Hematopoietic multipotent progenitor cell treated with erythropoietin and hydrocortisone succinate and interleukin-3 and kit ligand, for 8 days (in vitro differentiated cells): ENCODE measurements at places on chromosomes 3 and 15.

GRCh38 chr3:66404197-66404596 is 96.6 kb downstream of the LRIG1 start:
- DNase-seq, result no peak

- DNase-seq, result no peak
These were observed 645.8 kb downstream of the ROBO2 start for GRCh38 chr3:77685713-77686112.

DNA sequence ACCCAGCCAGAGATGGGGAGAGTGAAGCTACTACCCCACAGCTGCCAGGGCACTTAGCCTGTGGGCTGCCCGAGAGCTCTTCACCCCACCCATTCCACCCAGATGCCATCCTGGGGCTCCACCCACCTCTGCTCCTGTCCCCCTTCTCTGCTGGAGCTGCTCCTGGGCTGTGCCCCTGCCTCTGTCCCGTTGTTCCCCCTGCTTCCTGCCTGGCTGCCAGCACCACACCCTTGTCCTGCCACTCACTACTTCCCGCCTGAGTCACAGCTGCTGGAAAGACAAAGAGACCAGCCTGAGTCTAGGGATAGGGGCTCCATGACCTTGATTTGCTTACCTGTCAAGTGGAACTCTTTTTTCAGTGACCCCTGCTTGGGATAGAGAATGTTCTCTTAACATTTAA is 12.4 kb downstream of the GNAI2 start:
- no peak for DNase-seq

DNA sequence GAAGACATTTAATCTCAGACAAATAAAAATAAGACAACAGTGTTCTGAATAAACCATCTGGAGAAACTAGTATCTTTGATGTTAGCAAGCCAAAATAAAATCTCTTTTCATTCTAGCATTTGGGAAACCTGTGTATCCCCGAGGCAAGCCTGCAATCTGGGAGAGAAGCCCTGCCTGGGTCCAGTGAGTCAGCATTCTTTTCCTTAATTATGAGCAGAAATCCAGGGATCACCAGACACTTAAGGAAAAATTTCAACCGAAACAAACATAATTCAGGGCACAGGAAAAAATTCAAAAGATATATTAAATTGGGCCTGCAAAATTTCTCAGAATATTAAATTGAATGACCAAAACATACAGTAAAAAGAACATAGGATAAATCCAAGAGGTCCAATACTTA is 4.2 kb downstream of the NCBP2 start:
- DNase-seq, result no peak

DNA sequence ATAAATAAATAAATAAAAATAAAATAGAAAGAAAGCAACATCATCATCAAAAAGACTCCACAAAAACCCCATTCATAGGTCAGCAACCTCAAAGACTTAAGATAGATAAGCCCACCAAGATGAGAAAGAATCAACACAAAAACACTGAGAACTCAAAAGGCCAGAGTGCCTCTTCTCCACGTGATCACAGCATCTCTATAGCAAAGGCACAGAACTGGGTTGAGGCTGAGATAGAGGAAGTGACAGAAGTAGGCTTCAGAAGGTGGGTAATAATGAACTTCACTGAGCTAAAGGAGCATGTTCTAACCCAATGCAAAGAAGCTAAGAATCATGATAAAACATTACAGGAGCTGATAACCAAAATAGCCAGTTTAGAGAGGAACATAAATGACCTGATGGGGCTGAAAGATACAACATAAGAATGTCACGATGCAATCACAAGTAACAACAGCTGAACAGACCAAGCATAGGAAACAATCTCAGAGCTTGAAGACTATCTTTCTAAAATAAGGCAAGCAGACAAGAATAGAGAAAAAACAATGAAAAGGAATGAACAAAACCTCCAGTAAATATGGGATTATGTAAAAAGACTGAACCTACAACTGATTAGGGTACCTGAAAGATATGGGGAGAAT is 26.4 kb downstream of the GNB5 start:
- DNase-seq, result no peak

GRCh38 chr15:63891768-63892133 is 58.0 kb upstream of the HERC1 start:
- DNase-seq, result no peak

GRCh38 chr3:63168179-63168578 is 109.9 kb upstream of the SYNPR start:
- DNase-seq, result no peak

GRCh38 chr15:75625542-75626347 is at the start of gene SNUPN:
Gene SNUPN, minus strand, starts transcription at chr15:75625725. Its CDS starts 4,674 bp downstream, at chr15:75621051.
- peak; percentile 93 for DNase-seq

DNA sequence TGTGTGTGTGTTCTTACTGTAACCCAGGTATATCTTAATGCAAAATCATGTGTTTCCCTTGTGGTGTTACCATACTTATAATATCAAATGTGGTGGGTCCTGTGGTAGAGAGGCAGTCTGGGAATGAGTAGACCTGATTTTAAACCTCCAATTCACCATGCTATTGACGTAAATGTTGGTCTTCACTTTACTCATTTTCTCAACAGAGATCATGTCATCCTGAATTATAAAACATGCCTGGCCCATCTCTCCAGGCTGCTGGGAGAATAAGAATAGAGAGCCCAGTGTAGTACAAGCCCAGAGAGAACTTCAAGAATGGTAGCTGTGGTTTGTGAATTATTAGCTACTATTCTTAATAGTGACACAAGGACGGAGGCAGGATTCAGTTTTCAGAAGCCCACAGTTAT is 88.1 kb downstream of the MBNL1 start:
- no peak for DNase-seq

- DNase-seq, result peak; percentile 8
These were observed 119.8 kb upstream of the ALDH1A3 start for GRCh38 chr15:100759698-100760356.

DNA sequence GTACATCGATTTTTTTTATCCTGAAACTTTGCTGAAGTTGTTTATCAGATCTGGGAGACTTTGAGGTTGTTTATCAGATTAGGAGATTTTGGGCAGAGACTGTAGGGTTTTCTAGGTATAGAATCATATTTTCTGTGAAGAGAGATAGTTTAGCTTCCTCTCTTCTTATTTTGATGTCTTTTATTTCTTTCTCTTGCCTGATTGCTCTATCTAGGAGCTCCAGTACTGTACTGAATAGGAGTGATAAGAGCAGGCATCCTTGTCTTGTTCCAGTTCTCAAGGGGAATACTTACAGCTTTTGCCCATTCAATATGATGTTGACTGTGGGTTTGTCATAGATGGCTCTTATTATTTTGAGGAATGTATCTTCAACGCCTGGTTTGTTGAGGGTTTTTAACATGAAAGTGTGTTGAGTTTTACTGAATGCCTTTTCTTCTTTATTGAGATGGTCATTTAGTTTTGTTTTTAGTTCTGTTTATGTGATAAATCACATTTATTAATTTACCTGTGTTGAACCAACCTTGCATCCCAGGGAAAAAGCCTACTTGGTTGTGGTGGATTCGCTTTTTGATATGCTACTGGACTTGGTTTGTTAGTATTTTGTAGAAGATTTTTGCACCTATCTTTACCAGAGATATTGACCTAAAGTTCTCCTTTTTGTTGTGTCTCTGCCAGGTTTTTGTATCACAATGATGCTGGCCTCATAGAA is 14.9 kb upstream of the DNAAF4 start:
- DNase-seq, result peak; percentile 65

DNA sequence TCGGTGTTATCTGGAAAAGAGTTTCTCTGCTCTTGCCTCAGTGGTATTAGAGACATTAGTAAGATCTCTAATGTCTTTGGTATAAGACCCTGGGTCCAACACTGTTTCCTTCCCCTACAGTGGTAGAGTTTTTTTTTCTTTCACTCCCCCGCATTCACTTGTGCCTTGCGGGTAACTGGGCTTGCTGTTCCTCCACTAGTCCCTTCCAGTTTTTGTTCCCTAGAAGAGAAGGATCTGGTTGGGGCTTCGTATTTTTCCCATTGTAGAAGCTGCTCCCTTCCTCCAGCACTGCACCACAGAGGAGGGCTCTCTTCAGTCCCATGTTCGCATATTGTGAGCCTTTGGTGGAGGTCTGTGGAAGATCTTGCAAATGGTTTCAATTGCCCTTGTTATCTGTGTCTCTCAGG is 13.7 kb downstream of the CTDSPL2 start:
- DNase-seq, result no peak

GRCh38 chr3:106068795-106069194 is 200.0 kb upstream of the CBLB start:
- DNase-seq, result no peak

- no peak for DNase-seq
These were observed 20.8 kb upstream of the HCN4 start for GRCh38 chr15:73389539-73389938.

DNA sequence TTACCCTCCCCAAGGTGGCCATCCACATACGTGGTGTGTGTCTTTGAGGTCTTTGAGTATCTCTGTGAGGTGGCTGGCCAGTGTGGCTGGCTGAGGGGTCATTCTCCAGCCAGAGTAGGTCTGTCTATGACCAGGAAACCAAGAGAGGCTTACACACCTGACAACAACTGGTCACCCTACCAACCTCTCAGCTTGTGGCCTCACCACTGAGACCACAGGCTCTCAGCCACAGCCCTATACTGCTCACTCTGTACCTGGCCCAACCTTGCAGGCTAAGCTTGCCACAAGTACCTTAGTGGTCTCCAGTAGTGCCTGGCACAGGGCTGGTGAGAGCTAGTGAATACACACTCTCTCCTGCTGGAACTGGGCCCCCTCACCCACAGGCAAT is 5.1 kb downstream of the HEMK1 start:
- no peak for DNase-seq

- no peak for DNase-seq
These were observed 75.3 kb downstream of the ZNF609 start for GRCh38 chr15:64535460-64536243.

DNA sequence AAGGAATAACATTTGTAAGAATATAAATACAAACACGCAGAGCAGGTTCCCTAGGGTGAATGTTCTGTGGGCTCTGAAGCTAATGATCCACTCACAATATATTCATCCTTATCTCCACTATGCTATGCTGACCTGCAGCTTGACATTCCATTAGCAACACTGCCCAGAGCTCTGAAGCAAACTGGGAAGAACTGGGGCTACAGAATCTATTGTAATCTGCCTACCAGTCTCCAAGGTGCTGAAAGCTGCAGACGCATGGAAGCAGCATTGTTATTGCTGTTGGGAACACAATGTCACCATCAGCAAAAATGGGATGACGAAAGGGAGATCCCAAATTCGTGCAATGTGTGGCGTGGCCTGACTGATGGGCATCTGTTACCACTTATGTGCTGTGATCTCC is 316.7 kb upstream of the RORA start:
- no peak for DNase-seq

- no peak for DNase-seq
These were observed 486.7 kb downstream of the ROBO2 start for GRCh38 chr3:77526573-77527113.

- peak; percentile 21 for DNase-seq
These were observed 27.7 kb upstream of the KBTBD12 start for GRCh38 chr3:127887321-127887720.

DNA sequence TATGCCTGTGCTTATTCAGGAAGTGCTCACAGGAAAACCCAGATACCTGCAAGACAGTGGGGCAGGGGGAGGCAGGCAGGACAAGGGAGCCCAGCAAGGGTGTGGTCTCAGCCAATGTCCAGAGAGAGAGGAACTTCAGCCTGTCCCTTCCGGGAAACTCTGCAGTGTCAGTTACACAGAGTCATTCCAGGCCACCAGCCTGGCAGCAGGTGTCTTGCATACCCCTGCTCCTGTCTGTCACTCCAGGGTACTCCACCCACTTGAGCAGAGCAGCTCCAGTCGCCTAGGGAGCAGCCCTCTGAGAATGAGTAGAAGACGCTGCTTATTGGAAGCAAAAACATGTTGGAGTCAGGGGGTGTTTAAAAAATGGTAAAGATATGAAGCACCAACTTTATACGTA is 431.2 kb upstream of the RGMA start:
- DNase-seq, result no peak

DNA sequence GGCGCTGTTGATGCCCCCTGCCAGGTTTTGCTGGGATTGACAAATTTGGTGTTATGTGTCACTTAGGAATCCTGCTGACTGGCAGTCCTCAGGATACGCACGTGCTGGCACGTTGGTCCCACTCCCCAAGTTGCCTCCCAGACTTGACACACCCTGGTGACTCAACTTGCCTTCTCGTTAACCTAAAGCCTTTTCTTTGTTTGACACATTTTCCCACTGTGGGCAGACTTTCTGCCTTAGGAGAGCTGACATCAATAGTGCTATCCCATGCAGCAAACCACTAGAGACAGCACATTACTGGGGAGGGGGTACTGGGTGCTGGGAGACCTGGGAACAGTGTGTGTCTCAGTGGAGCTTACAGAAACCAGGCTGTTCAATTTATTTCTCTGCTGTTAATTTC is 104.3 kb downstream of the OXNAD1 start:
- no peak for DNase-seq

DNA sequence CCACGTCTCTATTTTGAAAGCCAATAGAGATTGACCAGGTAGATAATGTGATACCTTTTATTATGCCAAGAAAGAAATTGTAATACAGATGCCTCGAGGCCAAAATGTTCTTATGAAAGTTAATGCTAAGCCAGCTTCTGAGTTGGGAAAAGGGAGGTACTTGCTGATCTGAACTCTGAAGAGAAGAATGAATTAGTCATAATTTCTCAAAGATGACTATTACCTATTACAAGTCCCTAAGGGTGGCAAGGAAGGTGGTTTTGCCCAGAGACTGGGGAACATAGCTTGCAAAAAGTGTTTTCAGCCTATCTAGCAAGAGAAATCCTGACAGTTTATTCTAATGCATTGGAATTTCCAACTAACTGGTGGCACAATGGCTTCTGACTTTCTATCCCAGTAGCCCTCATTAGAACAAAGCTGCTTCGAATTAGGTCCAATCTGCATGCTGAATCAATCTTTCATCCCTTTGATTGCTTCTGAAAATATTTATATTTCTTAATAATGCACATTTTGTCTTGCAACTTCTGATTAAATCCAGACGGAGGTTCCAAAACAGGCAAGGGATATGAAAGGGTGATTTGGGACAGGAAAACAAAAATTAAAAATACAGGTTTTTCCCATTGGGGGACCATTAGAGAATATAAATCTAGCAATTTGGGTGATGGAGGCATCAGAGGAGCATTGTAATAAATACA is 17.7 kb upstream of the NR2F2 start:
- no peak for DNase-seq

DNA sequence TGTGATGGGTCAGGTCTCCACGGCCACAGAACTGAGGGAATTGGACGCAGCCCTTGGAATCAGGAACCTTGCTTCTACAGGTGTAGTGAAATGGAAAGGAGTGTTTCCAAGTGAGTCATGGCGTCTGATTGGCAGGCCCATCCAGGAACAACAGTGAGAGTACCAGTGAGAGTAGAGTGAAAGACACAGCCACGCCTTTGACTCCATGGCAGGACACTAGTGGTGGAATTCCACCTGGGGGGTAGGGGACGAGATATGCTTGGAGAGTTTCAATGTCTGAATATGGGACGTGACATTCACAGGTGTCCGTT is 3.0 kb upstream of the SLC28A1 start:
- no peak for DNase-seq

GRCh38 chr15:67157521-67158252 is 92.3 kb downstream of the SMAD3 start:
- no peak for DNase-seq

GRCh38 chr3:45904931-45905330 is 18.6 kb downstream of the CCR9 start:
- DNase-seq, result no peak
